Activated CD8-positive, alpha-beta memory T cell treated with anti-CD3 and anti-CD28 coated beads for 24 hours (primary cell): ENCODE measurements at places on chromosomes 1 and 21.

DNA sequence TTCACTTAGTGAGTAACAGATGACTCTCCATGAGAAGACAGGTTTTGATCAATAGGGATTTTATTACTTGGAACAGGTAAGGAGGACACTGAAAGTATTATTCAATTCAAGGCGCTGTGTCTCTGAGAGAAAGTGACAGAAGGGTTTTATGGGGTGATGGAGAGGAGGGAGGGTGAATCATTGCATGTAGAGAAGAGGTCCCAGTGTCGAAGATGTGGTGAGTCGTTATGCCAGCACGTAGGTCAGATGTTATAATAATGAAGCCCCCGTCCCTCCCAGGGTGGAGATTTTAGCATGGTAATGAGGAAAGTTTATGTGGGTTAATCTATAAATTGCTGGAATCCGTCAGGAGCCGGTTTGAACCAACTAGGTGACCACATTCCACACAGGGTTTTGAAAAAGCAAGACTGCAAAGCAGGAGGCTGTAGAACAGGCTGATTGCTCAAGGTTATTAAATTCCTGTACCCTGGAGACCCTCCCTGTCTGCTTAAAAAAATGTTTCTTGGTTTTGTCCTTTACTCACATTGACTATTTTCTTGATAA lies 586.4 kb upstream of the TMPRSS15 start:
- DNase-seq = no peak

GRCh38 chr21:29786496-29787360 lies 153.1 kb downstream of the GRIK1 start:
- DNase-seq = no peak

DNA sequence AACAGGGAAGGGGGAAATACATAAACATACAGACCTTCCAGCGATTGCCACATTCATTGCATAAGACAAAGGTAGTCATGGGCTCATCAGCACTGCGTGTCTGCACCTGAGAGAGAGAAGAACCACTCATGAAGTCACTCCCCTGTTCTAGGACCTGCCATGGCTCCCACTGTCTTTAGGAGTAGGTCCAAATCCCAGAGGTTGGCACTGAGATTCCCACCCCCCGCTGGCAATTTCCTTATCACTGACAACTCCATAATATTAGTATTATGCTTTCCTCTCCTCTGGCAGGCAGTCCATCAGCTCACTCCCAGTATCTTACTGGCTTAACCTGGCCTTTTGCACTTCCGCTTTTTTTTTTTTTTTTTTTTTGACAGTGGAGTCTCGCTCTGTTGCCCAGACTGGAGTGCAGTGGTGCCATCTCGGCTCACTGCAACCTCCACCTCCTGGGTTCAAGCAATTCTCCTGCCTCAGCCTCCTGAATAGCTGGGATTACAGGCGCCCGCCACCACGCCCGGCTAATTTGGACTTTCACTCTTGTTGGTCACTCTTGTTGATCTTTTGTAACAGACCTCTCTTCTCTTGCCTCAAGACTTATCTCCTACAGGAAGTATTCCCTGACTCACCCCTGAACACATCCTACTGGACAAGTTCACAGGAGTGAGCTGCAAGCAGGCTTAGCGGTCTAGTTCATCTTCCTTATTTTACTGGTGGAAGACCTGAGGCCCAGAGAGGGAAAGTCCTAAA lies 14.8 kb upstream of the ZNF436 start:
- no peak for DNase-seq

GRCh38 chr1:215131291-215131690 lies 48.8 kb downstream of the KCNK2 start:
- no peak for DNase-seq

GRCh38 chr1:145891587-145892485 lies 6.2 kb upstream of the ANKRD35 start:
- DNase-seq = peak; percentile 81

GRCh38 chr1:28313702-28314546 lies 14.9 kb upstream of the MED18 start:
- no peak for DNase-seq

DNA sequence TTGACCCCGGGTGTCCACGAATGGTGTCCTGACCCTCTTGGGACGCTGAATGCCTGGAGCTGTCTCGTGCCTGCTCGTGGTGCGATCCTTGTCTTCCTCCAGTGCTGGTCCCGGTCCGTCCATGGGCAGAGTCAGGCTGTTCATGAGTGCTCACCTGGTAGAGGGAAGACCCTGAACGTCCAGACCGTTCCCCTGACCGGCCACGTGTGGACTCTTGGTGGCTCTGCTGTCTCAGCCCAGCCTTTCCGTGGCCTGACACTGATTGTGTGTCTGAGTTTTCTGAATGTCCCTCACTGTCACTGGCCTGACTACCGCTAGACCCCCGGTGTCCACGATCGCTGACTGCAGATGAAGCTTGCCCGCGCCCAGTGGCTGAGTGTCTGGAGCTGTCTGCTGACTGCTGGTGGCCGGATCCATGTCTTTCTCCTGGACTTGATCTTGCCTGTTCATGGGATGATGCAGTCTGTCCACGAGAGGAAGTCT lies 11.7 kb downstream of the FLG start:
- DNase-seq = no peak

DNA sequence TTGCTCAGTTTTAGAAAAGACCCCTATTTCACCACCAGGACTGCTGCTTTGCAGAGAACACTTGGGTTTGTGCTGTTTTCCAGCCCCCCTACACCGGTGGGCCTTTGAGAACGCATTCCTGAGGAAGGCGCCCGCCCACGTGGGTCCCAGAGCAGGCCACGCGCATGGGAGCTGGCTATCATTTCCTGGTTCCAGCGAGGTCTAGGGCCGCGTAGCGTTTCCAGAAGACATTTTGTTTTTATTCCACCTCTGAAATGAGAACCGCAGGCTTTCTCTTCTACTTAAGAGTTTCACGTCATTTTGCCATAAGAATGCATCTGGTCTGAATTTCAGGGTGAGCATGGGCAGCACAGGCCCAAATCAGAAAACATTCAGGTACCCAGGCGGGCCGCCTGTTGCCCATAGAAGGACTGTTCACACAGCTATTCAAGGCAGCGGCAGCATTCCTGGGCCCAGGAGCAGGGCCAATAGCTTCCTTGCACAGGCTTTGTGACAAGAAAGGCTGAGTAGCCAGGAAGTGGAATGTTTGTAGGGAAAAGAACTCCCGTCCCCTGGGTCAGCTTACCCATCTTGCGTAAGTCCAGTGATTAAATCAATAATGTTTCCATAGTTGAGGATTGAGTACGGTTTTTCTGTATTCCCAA lies 1.4 kb upstream of the KLHL21 start:
- DNase-seq = peak; percentile 74

GRCh38 chr1:87120779-87121178 lies 206.3 kb downstream of the HS2ST1 start:
- no peak for DNase-seq

GRCh38 chr1:50023292-50024159 lies at the start of gene AGBL4:
Gene AGBL4 (minus strand): TSS chr1:50023954.
- DNase-seq = no peak

GRCh38 chr1:29270929-29271521 lies 34.7 kb downstream of the PTPRU start:
- DNase-seq = no peak

DNA sequence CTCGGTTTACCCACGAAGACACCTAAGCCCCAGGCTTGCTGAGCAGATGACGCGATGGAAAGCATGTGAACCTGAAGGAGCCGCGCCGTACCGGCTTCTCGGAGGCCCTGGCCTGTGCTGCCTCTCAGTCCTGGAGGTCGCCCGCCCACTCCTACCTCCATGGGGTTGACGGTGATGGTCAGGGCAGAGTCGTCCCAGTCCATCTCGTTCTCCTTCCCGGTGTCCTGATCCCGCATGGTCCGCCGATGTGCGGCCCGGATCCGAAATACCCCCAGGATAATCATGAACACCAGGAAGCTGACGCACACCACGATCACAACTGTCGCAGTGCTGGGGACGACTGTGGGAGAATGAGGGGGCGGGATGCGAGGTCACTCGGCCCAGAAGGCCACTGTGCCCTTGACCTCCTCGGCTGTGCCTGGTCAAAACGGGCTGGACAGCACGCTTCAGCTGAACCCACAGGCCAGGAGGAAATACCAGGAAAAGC lies 79.6 kb downstream of the PIK3CD start:
- DNase-seq = no peak

DNA sequence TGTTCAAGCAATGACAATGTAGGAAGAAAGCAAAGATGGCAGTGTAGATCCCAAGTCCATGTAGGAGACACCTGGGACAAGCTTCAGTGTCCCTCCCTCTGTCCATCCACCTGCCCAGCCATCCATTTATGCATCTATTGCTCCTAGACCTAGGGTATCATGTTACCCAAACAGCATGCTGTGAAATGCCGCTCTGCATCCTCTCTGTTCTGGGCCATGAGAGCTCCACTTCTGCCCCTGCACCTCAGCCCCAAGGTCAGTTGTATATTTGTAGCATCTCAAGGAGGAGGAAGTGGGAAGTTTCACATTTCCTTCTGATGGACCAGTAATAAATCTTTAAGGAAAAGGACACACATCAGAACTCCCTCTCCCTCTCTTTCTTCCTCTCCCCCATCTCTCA lies 27.9 kb upstream of the TSPEAR start:
- DNase-seq = no peak

- DNase-seq = no peak
Observed at GRCh38 chr1:119045096-119045746, 57.1 kb upstream of the TBX15 start.

DNA sequence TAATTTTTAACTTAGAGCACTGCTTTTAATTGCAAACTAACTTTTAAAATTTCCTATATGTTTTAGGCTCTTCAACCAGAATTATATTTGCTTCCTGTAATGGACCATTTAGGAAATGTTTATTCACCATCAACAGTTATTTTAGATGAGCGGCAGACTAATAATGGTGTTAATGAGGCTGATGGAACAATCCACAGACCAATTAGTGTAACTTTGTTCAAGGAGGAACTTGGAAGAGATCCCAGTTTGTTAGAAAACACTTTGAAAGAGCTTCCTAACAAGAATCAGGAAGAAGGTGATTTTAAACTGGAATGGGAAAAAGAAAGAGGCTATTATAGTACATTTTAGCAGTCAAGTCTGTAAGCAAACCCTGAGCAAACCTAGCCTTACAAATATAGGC lies 19.4 kb upstream of the GNG5 start:
- no peak for DNase-seq

DNA sequence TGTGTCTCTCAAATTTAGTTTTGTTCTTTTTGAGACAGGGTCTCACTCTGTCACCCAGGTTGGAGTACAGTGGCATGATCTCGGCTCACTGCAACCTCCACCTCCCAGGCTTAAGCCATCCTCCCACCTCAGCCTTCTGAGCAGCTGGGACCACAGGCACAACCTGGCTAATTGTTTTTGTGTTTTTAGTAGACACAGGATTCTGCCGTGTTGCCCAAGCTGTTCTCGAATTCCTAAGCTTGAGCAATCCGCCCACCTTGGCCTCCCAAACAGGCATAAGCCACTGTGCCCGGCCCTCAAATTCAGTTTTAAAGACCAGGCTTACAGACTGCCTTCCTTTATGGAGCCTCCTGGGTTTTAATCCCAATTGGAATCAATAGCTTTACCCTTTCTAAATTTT lies 83.7 kb upstream of the SELENON start:
- no peak for DNase-seq

GRCh38 chr21:38036016-38036415 lies 119.8 kb upstream of the KCNJ6 start:
- no peak for DNase-seq

GRCh38 chr1:45010855-45011811 lies at the start of gene HECTD3:
Gene HECTD3 (minus strand): TSS chr1:45011324. CDS start chr1:45011257, 67 bp downstream.
- DNase-seq = peak; percentile 87

GRCh38 chr21:28402616-28402989 lies 590.1 kb downstream of the LTN1 start:
- no peak for DNase-seq

DNA sequence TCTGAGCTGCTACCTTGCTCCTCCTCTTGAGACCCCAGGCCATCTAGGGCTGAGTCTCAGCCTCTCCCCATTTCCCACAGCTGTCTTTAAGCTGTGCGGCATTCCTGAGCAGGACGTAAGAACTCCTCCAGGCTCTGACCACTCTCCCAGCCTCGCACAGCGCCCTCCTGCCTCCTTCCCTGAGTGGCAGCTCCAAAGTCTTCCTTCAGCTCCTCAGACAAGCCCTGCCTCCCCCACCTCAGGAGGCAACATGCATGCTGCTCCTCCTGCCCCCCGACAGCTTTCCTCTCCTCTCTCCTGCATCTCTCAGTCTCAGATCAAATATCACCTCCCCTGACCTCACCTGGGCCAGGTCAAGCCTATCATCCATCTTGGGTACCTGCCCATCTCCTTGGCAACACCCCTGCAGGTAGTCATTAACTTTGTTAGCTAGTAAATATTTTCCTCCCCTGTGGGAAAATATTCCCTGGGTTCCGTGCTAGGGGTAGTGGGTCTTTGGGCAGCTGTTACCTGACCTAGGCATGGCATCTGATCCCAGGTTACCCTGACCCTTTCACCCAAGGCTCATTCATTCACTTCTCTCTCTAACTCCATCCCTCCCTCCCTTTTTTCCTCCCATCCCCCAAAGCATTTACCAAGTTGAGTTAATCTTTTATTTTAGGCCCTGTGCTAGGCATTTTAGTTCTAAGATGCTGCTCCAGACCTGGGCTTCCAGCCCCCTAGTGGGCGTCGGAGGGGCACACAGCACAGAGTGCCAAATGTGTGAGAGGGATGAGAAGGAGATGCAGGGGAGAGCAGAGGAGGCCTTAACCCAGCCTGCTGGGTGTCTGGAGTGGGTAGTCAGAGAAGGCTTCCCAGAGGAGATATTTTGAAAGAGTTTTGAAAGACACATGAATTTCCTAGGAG lies 419.9 kb downstream of the PTPRU start:
- peak; percentile 48 for DNase-seq

- DNase-seq = peak; percentile 78
Observed at GRCh38 chr1:94237291-94238226, at the start of gene ARHGAP29. Gene ARHGAP29 (minus strand): TSS chr1:94237584. CDS start chr1:94231611, 5,973 bp downstream.

- DNase-seq = no peak
Observed at GRCh38 chr1:1041092-1041523, 21.2 kb downstream of the AGRN start.

- no peak for DNase-seq
Observed at GRCh38 chr1:214551436-214552173, at the start of gene PTPN14. Gene PTPN14 (minus strand): TSS chr1:214551602. CDS start chr1:214464803, 86,799 bp downstream.

GRCh38 chr1:92992054-92992453 lies 30.8 kb upstream of the DIPK1A start:
- no peak for DNase-seq

GRCh38 chr1:201659572-201659971 lies 120.6 kb downstream of the NAV1 start:
- no peak for DNase-seq
